ENCODE measurements at places on chromosomes 16 and 17.

DNA sequence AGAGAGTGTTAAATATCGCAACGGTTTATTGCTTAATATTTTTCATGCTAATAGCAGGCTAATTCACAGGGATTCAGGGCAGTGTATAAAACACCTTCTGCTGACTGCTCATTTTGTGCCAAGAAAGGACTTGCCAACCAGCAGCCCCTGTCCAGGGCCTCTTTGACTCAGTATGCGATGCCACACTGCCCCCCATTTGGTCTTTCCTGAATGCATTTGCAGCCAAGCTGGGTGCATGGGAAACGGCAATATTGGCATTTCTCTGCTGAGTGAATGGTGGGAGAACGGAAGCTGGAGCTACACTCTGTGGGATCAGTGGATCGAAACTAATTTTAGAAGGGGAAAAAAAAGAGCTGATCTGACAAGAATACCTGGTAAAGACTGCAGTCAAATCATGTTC is 152.9 kb upstream of the C16orf82 start:
- DNase-seq: no peak

GRCh38 chr17:32827227-32827626 is 49.7 kb downstream of the MYO1D start:
- DNase-seq: no peak

GRCh38 chr16:21100447-21100846 is 50.2 kb downstream of the DNAH3 start:
- no peak for DNase-seq

- no peak for DNase-seq
These were observed 236.6 kb downstream of the MRTFB start for GRCh38 chr16:14307527-14308367.

- peak; percentile 55 for DNase-seq
These were observed 22.0 kb upstream of the METRNL start for GRCh38 chr17:83057397-83057761.

DNA sequence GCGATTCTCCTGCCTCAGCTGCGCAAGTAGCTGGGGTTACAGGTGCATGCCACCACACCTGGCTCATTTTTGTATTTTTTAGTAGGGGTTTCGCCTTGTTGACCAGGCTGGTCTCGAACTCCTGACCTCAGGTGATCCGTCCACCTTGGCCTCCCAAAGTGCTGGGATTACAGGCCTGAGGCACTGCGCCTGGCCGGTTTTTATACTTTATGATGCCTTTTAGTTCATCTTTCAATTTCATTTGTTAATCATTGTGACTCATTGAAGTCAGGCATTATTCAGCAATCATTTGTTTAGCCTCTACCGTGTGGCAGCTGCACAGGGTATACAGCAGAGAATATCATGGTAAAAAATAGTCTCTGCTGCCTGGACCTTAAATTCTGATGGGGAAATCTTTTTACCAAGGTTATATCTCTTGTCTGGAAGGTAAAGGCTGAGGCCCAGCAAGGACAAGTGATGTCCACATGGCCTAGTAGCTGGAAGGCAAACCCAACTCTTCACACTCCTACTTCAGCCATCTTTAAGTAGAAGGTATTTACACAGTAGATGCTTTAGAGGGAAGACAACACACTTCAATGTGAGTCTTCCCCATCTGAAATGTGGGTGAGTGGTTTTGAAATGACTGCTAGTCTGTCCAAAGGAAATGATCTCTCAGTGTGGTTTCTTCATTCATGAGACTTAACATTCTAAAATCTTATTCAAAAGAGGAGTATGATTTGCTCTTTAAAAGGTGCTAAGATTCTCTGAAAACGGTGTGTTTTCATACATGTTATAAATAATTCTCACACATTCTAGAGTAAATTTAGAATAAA is 2.4 kb downstream of the PRPSAP2 start:
- DNase-seq: no peak

GRCh38 chr16:9318764-9319163 is 227.3 kb downstream of the HAPSTR1 start:
- no peak for DNase-seq

GRCh38 chr17:79838522-79839274 is 542 bp downstream of the CBX4 start:
- no peak for DNase-seq

- no peak for DNase-seq
These were observed 20.1 kb downstream of the LPCAT2 start for GRCh38 chr16:55529018-55529417.

- DNase-seq: no peak
These were observed 21.9 kb downstream of the ORC6 start for GRCh38 chr16:46711106-46712058.

- DNase-seq: no peak
These were observed 262.7 kb upstream of the KCNJ16 start for GRCh38 chr17:69812240-69812837.

DNA sequence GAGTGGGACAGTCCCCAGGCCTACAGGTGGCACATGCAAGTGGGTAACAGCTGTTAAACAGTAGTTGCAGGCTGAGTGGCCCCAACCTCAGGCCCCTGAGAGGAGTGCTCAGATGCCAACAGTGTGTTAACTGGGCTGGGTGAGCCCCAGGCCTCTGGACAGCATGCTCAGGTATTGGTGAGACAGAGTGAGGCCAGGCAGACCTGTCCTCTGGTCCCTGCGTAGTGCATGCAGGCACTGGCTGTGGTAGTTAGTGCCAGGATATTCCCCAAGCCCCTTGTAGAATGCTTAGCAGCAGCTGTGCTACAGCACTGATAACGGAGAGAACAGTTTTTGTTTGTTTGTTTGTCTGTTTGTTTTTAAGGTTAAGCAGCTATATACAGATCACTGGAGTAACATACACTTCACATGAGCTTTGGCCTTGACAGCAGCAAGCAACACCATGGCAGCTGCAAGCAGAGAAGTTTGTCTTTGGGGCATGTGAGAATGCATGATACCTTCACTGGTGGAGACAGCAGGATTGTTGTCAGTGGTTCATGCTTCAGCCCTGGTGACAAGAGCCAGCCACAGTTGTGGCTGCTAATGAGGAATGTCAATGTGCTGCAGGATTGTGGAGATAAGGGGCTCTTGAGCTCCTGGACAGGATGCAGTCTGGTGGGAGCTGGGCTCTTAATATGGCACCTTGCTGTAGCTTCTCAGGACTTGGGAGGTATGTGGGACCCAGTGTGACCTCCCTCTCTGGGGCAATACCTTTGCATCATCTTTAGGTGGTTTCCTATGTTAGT is 614.4 kb downstream of the CDH11 start:
- no peak for DNase-seq
